Activated CD4-positive, alpha-beta T cell treated with anti-CD3 and anti-CD28 coated beads, Interleukin-2, amount 10 ng/mL, durations not matched to agents 24 days and 14 days (primary cell): ENCODE measurements at places on chromosomes 7 and 10. TPM values are rescaled to one million over a fixed set of nuclear protein-coding genes. Genes with fewer than 3 reads are reported as not detected.

DNA sequence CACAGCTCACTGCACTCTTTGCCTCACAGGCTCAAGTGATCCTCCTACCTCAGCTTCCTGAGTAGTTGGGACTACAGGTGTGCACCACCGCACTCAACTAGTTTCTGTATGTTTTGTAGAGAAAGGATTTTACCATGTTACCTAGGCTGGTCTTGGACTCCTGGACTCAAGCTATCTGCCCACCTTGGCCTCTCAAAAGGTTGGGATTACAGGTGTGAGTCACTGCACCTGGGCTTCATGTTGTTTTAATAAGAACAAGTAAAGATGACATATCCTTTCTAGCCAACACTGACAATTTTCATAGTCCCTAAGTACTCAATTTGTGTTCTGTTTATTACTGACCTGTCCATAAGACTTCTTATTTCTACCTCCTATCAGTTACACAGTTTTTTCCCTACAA lies 16.8 kb downstream of the SEMA3C start:
- H3K36me3 ChIP-seq = no peaks in the 10 kb centered on the region
- no peaks in the 10 kb centered on the region for H3K4me1 ChIP-seq
- no peak overlapping the region for H3K27ac ChIP-seq

- H3K27ac ChIP-seq = peak overlapping the region; percentile 89
- H3K36me3 ChIP-seq = peaks cover 70% of the 10 kb centered on the region
- no peak for DNase-seq
- peaks cover 84% of the 10 kb centered on the region for H3K4me1 ChIP-seq
- peak overlapping the region; percentile 33 for H3K4me3 ChIP-seq
- no peaks in the 10 kb centered on the region for H3K27me3 ChIP-seq
Measured at GRCh38 chr10:71752391-71753090, 20.8 kb downstream of the VSIR start.

GRCh38 chr10:89362929-89363328 lies 14.9 kb upstream of the IFIT1B start:
- DNase-seq = no peak
- H3K4me1 ChIP-seq = peaks cover 8% of the 10 kb centered on the region
- peaks cover 22% of the 10 kb centered on the region for H3K27me3 ChIP-seq
- no peak overlapping the region for H3K4me3 ChIP-seq
- no peak overlapping the region for H3K27ac ChIP-seq
- no peaks in the 10 kb centered on the region for H3K36me3 ChIP-seq

ATOH7 gene
- total RNA-seq = not detected in 2 replicates
